Activated CD4-positive, alpha-beta T cell treated with anti-CD3 and anti-CD28 coated beads for 36 hours (primary cell): ENCODE measurements at places on chromosomes 11 and 22.

DNA sequence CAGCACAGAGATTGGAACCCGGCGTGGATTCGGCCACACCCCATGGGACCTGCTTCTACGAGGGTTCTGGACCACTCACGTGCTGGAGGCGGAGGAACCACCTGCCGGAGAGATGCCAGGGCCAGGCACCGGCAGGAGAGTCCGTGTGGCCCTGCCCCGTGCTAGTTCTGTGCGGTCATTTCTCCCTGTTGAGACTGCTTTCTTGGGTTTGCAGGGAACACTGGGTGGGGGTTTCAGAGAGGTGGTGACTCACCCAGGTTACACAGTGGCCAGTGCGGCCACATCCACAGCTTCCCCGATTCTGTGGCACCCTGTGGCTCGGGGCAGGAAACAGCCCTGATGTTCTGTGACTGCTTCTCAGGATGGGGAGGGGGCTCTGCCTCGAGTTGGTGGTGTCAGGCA lies 3.6 kb upstream of the PHLDA2 start:
- peak; percentile 29 for DNase-seq

- DNase-seq: no peak
These were observed 10.8 kb downstream of the EHF start for GRCh38 chr11:34631737-34632104.

DNA sequence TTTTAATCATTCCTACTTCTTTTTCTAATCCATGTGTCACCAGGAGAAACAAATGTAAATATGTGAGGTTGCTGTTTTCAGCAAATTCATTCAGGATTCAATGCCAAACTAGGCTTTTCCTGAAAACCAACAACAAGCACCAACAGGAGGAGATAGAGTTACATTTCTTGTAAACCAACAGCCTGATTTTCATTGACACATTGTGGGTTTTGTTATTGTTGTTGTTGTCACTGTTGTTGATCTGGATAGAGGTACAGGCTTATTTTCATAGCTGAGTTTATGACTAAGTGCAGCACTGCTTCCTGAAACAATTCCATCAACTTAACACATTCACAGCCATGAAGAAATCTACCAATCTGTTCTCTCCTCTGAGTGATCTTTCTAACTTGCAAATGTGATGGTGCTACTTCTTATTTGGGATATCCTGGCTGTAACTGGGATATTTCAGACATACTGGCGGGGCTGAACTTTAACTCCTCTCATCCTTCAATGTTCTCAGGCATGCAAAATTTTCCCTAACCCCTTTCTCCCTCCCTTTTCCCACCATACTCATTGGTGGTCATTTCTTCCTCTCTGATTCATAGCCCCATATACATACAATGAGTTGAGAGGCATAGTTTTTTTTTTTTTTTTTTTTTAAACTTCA lies 65.5 kb downstream of the ME3 start:
- DNase-seq: no peak

DNA sequence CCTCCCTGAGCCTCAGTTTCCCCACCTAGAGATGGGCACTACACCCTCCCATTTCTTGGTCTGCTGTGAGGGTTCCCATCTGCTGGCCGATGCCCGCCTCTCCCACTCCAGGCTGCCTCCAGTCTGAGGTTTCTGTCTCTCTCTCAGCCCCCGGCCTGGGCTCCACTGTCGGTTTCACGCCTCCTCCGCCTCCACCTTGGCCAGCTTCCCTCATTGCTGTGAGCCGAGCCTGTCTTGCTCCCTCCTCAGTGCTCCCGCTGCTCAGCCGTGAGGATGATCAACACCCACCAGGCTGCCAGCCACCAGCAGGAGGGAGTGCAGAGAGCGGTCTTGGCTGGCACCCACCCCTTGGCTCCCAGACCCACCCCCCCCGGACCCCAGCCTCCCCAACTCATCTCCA lies 61.0 kb downstream of the CYTH4 start:
- no peak for DNase-seq

- no peak for DNase-seq
These were observed 162.1 kb downstream of the LDLRAD3 start for GRCh38 chr11:36105743-36106581.

DNA sequence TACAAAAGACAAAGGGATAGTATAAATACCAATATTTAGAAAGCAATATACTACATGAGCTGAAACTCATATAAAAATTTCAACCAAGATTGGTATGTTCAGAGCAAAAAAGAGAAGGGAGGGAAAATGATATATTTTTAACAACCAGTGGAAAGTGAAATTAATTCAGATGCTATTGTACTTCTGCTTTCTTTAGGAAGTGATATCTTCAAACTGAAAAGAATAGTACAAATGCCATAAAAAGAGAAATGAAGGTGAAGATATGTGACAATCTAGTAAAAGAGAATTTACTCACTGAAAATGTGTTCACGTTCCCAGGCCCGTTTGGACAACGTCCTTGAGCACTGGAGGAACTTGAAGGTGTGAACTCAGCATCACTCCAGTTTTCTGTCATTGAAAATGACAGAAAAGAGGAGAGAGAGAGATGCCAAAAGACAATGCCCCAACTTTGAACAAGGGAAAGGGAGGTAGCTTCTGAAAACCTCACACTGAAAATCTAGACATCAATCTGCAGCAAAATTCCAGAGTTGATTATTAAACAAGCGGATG lies 47.5 kb downstream of the SC5D start:
- no peak for DNase-seq

DNA sequence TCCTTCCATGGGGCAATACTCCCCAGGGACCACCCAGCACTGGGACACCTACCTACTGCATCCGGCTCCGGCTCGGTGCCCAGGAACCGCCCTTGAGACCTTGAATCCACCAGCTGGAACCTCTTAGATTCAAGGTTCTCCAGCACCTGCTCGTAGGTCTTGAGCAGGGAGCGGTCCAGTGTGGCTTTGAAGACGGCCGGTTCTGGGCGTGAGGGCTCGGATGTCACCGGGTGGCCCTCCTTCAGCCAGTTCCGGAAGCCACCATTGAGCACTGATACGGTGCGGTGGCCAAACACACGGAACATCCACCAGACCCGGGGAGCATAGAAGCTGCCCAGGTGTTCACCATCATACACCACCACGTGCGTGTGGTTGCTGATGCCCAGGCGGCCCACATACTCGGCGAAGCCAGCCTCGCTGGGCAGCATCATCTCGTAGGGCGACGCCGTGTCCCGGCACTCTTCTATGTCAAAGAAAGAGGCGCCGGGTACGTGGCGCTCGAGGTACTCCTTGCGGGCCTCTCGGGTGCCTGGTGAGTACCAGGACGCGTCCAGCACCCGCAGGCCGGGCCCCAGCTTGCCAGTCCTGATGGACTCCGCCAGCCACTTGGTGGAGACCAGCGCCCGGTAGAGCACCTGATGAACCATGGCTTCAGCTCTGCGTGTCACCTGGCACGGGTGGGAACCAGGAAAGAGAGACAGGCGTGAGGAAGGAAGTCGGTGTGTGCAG lies 997 bp downstream of the TST start:
- no peak for DNase-seq
